ENCODE measurements at places on chromosomes 5 and 9.

DNA sequence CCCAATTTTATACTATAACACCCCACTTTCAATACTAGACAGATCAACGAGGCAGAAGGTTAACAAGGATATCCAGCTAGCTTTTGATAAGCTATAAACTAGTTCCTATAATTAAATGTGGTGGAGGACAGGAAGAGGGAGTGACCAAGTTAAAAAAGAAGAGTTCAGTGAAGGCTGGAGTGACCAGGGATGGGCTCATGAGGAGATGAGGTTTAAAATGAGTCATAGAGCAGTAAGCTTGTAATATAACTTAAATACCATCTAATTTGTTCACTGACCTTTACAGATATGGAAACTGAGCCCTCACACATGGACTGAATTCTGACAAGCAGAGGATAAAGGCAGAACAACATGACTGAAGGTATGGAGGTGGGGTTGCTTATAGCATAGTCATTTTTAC, 284.5 kb downstream of the SPATA31D1 start:
- DNase-seq, result no peak

DNA sequence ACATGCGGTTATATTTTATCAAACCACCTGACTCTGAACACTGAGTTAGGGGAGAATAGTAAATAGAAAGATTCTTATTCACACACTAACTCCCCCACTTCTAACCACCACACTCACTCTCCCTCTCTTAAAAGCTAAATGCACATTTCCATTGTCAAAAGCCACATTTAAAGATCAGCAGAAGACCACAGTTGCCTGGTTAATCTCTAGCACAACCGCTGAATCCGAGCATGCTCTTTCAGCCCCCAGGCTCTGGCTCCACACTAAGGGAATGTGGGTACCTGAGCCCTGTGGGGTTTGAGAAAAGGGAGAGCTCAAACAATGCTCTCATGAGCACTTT, 35.7 kb downstream of the PFDN1 start:
- DNase-seq, result no peak

DNA sequence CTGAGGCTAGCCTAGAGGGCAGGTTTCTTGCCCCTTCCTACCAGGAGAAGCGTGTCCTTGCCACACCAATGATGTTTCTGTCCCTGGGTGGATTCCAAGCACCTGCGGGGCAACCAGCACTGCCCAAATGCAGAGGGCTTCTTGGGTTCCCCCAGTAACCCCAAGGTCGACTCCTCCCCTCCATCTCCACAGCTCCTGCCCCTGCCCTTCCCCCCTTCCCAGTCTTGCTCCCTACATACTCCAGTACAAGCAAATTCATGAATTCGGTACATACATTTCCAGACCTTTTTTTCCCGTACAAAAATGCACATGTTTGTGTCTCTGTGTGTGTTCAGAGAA, 12.8 kb upstream of the JADE2 start:
- no peak for DNase-seq

DNA sequence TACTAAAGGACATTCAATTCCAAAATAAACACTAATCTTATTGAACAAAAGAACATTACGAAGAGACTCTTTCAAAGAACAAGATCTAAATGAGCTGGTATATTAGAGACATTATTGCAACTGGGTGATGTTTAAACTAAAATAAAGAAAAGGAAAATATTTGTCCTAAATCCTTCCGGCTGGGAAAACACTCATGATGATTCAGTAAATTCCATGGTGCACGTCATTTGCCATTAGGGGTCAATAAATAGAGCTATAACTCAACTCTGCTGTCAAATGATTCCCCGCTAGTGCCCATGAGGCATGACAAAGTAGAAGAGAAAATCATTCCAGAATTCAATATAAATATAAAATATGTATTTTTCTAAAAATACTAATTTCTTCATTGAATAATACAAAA, 565.5 kb upstream of the TUSC1 start:
- no peak for DNase-seq

DNA sequence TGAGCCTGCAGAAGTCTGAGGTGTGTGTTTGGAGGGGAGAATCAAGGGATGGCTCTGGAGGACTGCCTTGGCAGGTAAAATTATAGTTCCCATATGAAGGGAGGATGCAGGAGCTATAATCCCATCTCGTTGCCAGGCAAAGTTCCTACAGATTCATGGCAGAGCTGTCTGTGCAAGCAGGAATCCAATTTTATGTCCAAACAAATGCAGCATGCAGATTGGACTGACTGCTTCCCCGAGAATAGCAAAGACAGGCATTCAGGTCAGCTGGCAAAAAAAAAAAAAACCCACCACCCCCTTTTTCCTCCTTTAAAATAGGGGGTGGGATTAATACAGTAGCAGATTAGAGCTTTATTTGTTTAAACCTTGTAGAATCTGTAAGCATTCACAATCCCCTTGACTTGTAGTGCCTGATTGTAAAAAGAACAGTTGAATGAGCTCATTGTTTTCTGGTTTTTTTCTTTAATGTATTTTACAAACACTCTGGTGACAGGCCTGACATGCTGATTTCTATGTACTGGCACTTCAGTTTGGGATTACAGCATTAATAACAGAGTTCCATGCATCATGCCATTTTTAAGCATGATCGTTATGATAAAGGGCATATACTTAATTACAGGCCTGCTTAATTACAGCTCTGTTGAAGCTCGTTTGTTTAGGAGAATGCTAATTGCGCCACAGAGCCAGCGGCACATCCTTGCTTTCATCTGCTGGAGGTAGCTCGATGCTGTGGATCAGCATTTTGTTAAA, 141.4 kb upstream of the LMX1B start:
- no peak for DNase-seq

- DNase-seq, result no peak
These were observed 70.9 kb downstream of the HSPA4 start for GRCh38 chr5:133122711-133123110.

- peak; percentile 47 for DNase-seq
These were observed 27.9 kb upstream of the RECK start for GRCh38 chr9:36008774-36009300.

DNA sequence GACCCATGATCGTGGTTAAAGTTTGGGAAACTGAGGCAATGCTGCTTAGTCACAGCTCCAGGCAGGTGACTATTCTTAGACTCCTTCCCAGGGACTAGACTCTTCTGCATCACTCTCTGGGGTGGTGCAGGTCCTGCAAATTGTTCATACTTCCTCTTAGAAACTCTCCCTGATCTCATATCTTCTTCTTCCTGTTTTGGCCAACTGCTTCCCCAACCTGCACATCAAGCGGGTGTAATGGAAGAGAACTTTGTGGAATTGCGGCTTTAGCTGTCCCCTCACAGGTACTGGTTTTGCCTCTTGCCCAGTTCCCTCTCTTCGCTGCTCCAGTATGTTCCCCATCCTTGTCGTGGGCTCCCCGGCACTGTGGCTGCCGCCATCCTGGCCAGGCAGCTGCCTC, 111.5 kb upstream of the CTSL start:
- DNase-seq, result no peak

DNA sequence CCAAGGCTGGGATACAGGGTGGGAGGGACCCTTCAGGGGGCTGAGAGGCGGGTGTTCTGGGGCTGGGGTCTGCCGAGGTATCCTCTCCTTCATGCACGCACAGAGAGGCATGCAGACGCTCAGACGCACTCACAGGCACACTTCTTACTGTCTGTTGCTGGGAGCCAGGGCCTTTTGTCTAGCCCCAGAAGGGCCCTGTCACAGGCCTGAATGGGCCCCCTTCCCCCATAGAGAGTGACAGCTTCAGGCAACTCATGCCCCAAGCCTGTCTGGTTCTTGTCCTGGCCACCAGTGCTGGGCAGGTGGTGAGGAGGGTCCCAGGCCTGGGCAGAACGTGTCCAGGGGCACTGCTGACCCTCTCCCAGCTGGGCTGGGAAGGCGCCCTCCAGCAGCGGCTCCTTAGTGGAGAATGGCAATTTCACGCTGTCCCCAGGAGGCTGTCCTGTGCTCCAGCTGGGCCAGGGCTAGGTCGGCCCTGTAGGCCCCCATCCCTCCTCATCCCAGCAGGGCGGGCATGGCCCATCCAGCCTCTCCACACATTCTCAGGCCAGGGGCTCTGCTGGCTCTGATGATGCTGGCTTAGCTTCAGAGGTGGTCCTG, 45.3 kb downstream of the LMX1B start:
- no peak for DNase-seq

- no peak for DNase-seq
These were observed 21.7 kb downstream of the F2RL2 start for GRCh38 chr5:76601470-76601869.

- DNase-seq, result no peak
These were observed 16.4 kb upstream of the SPINK6 start for GRCh38 chr5:148186248-148187003.

DNA sequence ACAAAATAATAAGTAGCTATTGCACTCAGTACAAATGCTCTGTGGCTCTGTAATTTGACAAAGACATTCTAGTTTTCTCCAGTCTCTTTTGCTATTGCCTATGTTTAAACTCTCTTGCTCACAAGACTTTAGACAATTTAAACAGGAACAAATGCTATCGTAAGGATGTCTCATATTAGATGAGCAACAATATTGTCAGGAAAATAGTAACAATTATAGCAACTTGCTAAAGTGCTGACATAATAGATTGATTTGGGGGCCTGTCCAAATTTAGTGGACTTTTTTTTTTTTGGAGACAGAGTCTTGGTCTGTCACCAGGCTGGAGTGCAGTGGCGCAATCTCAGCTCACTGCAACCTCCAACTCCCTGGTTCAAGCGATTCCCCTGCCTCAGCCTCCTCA, 11.8 kb downstream of the KIF2A start:
- DNase-seq, result no peak

GRCh38 chr5:168656633-168657032, 77.5 kb upstream of the PANK3 start:
- DNase-seq, result no peak

GRCh38 chr5:133426264-133426663, 186.1 kb downstream of the FSTL4 start:
- DNase-seq, result no peak

DNA sequence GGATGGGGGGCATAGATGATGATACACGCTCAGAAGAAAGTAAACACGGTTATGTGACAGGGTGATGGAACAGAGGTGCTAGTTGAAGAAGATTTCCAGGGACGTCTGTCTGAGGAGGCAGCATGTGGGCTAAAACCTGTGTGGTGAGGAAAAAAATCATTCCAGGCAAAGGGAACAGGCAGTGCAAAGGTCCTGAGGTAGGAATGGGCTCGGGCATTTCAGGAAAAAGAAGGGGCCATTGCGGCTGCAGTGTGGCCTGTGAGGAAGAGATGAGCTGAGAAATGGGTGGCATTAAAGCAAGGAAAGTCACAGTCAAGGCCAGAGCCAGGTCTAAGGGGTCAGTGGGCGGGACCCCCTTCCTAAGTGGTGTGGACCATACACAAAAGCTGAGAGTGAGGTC, 18.2 kb downstream of the TSPAN17 start:
- DNase-seq, result no peak

DNA sequence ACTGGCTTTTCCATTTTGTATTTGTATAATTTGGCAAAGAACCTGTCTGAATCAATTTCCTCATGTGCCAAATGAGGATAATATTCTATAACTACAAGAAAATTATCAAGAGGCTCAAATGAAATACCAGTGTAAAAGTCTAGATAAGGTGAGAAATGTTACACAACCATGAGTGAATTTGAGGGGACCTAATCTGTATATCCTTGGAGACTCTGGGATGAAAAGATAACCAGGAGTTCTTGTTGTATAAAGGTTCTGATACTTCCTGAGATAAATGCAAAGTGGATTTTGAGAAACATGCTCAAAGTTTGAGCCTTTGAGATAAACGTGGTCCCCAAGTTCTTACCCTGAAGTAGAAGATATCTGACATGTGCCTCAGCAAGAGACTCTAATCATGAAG, 120.3 kb upstream of the SLC12A2 start:
- no peak for DNase-seq

DNA sequence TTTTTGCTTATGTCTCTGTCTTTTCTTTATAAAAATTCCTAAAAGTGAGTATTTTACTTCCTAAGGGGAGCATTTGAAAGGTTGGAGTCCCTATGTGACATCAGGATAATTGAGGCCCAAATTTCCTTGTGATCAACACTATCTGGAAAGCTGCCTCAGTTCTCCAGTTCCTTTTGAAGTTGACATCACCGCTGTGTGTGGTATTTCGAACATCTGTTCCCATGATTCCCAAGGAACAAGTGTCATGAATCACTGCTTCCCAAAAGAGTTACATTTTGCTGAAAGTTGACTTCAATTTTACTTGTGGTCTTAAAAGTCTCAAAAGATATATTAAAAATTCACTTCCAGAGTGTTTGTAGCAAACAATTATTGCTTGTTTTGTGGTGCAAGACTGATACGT, 452.1 kb upstream of the RGMB start:
- DNase-seq, result no peak

GRCh38 chr5:6253281-6253680, 125.1 kb downstream of the MED10 start:
- no peak for DNase-seq

GRCh38 chr5:67100301-67100700, 96.3 kb downstream of the CD180 start:
- DNase-seq, result no peak

DNA sequence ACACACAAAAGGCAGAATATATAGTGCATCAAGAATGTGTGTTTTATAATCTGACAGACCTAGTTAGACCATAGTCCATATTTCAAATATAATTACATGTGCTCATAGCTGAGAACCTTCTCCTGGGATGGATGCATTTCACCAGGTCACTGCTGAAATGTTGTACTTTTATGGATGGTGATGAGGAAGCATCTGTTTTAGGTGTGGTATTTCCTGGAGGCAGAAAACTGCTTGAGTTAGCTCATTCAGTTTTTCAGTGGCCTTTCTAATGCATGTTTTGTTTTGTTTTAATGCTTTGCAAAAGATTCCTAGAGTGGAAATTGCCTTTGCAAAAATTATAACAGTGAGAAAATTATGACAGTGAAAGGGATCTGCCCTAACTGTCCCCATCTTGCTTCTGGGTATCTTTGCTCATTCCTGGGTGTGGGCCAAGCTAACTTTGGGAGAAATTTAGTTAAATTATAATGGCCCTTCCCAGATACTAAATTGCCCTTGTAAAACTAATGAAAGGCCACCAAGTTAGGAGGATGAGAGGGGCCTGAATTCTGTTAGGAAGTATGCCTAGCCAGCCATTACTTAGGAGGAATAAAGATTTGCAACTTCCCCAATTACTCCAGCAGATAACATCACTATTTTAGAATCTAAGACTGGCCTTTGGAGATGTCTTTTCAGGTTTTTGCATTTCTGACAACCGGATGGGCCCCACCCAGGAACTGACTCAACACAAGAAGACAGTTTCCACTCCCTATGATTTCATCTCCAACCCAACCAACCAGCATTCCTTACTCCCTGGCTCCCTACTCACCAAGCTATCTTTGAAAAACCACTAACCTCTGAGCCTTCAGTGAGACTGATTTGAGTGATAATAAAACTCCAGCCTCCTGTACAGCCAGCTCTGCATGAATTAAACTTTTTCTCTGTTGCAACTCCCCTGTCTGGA, 7.0 kb upstream of the IL12B start:
- DNase-seq, result no peak

GRCh38 chr9:108838017-108838416, 17.8 kb downstream of the ACTL7B start:
- DNase-seq, result no peak

DNA sequence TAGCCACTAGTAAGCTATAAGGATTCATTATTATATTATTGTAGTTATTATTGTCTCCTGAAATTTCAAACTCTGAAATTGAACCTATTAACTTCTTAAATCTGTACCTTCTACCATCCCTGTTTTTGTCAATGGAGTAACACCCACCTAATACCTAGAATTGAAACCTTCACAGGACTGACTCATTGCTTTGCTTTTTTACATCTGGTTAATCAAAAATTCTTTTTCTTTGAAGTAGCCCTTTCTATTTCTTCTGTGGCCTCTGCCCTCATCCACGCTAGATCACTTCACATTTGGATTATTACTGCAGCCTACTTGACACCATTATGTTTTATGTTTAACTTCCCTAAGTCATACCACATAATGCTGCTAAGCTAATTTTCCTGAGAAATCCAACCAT, 35.6 kb downstream of the RBM27 start:
- no peak for DNase-seq
